ENCODE measurements at places on chromosomes 2 and 18.
A peak's percentile ranks its signal among the peaks of the same experiment; 100 is the strongest.

- no peak for DNase-seq
These were observed 10.6 kb downstream of the CXCR4 start for GRCh38 chr2:136107051-136108033.

- DNase-seq: no peak
These were observed 45.6 kb downstream of the MEX3C start for GRCh38 chr18:51151568-51152511.

- DNase-seq: no peak
These were observed 32.7 kb downstream of the ALMS1 start for GRCh38 chr2:73418343-73418742.

- no peak for DNase-seq
These were observed 25.8 kb upstream of the IL18RAP start for GRCh38 chr2:102397209-102397608.

GRCh38 chr2:180364719-180365118, 357.6 kb upstream of the CWC22 start:
- DNase-seq: no peak

DNA sequence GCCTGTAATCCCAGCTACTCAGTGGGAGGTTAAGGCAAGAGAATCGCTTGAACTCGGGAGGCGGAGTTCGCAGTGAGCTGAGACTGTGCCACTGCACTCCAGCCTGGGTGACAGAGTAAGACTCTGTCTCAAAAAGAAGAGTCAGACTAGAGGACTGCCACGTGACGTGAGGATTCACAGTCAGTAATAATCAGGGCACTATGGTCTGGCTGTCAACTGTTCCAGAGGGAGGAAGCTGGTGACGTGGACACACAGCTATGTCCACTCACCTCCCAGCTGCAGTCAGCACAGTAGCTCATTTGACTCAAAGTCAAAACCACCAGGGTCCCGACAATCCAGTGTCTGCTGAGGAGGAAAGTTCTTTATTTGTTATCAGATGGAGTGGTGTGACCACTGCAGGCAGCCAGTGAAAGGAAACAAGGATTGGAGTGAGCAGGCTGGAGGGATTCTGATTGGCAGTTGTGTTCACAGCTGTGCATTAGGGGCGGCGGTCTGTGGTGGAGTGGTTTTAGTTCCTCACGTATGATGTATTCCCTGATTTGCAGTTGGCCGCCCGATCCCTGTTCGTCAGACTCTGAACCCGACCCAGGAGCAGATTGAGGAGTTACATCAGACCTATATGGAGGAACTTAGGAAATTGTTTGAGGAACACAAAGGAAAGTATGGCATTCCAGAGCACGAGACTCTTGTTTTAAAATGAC, 37.9 kb downstream of the MOGAT1 start:
- peak; percentile 75 for DNase-seq

DNA sequence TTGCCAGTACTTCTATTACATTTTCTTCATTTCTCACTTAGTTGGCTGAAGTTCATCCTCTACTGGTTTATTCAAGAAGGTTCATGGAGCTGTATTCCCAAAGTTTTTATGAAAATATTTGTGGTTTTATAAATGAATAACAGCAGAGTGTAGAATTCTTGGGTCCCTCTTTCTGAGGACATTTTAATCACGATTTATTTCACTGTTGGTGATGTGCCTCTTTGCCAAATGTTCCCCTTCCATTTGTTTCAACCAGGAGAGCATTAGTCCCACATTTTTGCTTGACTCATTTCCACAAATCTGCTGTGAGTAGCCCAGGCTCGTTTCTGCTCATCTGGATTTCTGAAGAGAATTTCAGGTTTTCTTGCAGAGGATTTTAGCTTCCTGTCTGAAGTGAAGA, 20.8 kb downstream of the COPS7B start:
- DNase-seq: no peak

- no peak for DNase-seq
These were observed 259.0 kb downstream of the PAX3 start for GRCh38 chr2:222039821-222040220.

DNA sequence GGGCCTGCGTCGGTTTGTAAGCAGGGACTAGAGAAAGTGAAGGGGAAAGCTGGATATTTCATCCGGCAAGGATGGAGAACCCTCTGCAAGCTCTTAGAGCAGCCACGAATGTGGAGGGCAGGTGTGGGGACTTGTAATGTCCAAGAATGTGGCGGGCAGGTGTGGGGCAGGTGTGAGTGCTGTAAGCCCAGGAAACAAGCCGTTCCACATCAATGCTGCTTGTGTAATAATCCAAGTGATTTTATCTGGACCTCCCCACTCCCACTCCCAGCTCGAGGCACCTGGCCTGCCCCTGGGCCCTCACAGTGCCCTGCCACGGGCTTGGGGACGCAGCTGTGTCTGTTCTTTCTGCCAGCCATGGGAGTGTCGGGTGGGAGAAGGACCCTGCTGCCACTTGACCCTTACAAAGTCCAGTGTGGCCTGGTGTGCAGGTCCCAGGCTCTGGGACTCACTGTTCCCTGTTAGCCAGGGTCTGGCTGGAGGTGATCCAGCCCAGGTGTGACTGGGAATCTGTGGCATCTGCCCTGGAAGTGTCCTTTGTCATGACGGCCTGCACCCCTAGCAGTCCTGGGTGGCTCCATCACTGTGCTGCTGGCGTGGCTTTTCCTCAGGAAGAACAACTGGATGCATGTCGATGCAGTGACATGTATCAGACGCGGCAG, 42.8 kb downstream of the SOX11 start:
- DNase-seq: no peak

DNA sequence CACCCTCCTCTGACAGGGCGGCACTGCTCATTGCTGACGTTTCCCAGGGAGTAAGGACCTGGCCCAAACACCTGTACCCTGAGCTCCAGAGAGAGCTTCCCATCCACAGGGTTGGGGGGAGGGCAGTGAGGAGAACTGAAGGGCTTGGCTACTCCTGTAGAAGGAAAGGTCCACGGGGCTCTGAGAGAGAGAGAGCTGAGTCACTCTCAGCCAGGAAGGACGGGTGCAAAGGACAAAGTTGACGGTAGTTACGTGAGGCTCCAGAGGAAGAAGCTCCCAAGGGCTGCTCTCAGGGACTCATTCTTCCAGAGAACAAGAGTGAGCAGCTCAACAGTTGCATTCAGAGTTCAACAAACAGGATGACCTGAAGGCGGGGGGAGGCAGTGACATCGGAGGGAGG, 852.5 kb downstream of the GALR1 start:
- DNase-seq: no peak

DNA sequence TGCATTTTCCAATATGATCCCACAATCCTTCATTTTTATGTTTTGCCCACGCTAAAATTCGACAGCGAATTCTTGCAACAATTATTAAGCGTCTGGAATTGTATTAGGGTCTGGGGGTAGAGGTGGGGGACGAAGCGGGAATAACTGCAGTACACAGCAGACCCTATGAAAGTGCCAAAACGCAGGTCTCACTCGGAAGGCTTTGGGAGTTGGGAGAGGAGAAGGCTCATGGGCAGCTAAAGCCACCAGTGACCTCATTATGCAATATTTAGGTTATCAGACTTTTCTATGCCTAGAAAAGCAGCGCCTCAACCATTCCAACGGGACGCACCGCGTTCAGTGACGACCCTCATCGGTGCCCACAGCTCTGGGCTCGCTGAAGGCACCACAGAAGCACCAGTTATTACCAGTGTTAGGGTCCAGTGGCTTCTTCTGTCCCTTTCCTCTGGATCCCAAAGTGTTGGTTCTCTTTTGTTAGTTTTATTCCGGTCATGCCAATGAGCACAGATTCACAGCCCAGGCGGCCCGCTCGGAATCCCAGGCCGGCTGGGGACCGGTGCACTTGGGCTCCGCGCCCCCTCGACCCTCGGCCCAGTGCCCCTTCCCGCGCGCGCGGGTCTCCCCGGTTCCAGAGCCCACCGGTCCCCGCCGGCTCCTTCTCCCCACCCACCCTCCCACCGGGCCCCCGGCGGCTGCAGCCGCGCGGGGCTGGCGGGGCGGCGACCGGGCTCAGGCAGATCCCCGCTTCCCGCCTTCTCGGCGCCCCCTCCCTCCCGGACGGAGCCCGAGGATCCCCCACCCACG, 737 bp upstream of the MAPK4 start:
- DNase-seq: no peak

DNA sequence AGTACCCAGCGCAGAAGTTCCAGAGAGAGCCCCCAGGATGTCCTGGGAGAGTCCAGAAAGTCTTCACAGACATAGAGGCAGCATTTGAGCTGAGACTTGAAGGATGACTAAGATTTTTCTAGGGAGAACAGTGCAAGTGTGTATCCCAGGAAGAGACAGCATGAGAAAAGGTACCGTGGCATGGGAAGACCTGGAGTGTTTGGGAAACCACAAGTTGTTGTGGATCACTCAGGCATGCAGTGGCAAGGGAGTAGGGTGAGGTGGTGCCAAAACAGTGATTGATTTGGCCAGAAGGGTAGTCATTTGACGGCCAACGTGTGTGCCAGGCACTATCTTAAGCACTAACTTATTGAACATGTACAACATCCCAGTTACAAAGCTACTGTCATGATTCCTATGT, 24.5 kb upstream of the KCNK3 start:
- no peak for DNase-seq

GRCh38 chr2:45765007-45765727, 113.7 kb downstream of the PRKCE start:
- no peak for DNase-seq

GRCh38 chr18:40382197-40382596, 1572.8 kb upstream of the PIK3C3 start:
- no peak for DNase-seq

GRCh38 chr2:71073475-71073874, 5.0 kb downstream of the NAGK start:
- no peak for DNase-seq

GRCh38 chr2:223247136-223247535, 195.1 kb downstream of the KCNE4 start:
- peak; percentile 16 for DNase-seq

GRCh38 chr2:109288544-109289368, 159.8 kb downstream of the SH3RF3 start:
- no peak for DNase-seq

- DNase-seq: no peak
These were observed 54.8 kb downstream of the RTP5 start for GRCh38 chr2:241924069-241924908.

DNA sequence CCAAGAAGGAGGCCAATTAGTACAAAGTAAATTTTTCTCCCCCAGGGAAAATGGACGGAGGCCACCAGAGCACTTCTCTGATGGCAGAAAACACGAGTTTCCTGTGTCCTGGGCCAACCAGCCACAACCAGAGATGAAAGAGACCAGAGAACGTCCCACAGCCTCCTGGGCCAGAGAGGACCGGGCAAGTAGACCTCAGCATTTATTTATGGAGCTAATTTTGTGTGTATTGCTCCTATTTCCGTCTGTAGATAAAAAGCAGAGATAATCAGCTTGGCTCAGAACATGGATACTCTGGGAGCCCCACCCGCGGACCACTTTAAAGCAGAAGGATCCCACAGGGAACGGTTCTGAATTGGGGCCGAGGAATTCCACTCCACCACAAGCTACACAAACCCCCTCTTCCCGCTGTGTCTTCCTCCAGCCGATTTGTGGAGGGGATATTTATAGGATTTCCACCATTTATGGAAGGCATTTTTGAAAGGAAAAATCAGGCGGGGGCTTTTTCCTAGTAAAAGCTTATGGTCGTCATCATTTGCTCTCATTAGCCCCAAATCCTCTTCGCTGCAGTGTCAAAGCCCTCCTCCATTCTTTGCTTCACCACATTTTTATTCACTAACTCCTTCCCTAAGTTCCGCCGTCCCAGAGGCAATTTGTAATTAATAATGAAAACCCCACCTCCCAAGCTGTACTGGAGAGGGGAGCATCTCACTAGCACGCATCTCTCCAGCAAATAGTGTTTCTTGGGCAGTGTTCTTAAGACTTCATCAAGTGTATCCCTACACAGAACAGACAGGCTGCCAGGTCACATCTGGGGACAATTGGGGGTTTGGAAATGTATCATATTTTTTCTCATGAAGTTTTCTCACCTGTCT, 43.7 kb upstream of the TWIST2 start:
- no peak for DNase-seq

DNA sequence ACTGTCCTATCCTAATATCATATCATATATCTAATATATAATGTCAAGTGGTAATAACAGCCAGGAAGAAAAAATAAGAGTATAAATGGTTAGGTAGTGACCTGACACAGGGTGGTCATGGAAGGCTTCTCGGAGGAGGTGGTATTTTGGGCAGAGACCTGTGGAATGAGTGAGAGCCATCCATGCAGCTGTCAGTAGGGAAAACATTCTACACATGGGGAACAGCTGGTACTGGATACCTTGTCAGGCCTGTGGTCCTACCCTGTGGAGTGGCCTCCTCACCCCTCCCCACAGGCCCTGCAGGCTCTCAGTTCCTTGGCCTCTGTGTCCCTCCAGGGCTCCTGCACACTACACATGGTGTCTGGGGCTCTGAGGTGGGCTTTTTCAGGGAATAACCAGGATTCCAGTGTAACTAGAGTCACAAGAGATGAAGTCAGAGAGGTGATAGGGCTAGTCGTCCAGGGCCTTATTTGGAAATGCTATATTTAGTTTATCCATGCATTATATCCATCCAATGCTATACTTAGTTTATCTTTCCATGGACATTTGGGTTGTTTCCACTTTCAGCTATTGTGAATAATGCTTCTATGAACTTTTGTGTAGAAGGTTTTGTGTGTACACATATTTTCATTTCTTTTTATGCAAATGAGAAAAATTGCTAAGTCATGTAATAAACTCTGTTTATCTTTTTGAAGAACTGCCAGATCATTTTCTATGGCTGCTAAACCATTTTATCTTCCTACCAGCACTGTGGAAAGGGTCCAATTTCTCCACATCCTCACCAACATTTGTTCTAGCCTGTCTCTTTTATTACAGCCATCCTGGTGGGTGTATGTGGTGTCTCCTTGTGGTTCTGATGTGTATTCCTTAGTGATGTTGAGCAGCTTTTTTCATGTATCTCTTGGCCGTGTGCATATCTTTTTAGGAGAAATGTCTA, 75.6 kb downstream of the TPGS2 start:
- DNase-seq: no peak

- no peak for DNase-seq
These were observed 291.2 kb downstream of the RAD51AP2 start for GRCh38 chr2:17226941-17227490.

- DNase-seq: no peak
These were observed 771 bp upstream of the IGFBP2 start for GRCh38 chr2:216632346-216632951.

DNA sequence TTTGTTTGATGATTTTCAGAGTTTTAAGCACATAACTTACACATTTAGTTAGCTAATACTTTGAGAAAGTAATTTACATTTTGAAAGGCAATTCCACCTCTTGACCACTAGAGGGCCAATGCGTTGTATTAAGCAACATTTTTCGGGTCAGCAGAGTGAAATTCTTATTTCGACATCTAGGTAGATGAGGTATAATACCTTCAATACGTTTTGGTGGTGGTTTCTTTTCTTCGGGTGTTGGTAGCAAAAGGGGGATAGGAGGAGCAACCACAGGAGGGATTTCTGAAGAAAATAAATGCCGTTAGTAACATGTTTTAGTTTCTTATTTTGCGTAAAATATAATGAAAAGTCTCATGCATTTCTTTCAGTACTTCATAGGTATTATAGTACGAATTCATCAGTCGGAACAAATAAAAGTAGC, 106.3 kb downstream of the TTN start:
- DNase-seq: peak; percentile 14

DNA sequence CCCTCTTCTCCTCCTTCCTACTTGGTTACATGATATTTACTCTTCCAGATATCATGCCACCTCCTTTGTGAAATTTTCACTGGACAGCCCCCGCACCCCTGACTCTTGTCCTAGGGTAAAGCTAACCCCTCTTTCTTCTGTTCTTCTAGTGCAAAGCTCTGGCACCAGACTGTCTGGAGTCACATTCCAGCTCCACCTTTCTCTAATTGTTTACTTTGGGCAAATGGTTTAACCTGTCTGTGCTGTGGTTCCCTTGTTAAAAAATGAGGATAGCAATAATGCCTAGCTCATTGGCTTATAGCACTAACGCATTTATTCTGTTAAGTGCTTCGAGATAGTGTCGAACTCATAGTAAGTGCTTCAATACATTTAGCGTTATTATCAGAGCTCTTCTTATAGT, 306.2 kb downstream of the ALK start:
- DNase-seq: no peak
